ENCODE measurements at places on chromosomes 1 and 21.

DNA sequence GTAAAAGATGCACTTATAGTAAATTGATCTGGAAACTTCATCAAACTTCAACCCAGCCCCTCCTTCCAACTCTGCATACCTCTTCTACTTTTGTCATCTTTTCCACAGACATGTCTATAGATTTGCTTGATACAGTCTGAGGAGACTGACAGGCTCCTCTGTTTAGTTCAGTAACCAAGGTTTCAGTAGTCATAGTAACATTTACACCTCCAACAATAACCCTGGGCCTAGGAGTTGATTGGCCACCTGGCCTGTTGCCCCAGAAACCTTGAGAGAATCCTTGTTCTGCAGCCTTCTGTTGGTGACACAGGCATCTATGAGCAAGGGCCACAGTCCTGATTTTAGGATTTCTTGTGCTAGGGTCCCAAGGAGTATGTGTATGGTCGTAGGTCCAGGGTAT, at the start of gene CFAP141:
Gene CFAP141 (minus strand): TSS at position 138 of the 400 bp plus-strand sequence. CDS start 26 bp downstream, at position 112.
- DNase-seq: no peak

DNA sequence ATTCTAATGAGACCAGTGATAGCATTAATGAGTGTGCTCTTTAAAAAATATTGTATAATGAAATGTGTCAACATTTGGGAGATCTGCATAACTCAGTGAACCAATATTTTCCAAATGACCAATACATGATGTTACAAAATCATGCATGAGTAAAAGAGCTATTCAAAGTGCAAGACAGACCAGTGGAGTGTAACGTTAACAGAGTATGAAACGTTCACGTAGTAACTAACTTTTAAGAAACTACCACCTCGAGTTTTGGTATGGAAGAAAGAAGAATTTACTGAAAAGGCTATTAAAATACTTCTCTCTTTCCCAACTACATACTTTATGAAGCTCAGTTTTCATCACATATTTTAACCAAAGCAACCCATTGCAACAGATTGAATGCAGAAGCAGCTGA, 9.6 kb upstream of the SLC6A9 start:
- DNase-seq: peak; percentile 36

DNA sequence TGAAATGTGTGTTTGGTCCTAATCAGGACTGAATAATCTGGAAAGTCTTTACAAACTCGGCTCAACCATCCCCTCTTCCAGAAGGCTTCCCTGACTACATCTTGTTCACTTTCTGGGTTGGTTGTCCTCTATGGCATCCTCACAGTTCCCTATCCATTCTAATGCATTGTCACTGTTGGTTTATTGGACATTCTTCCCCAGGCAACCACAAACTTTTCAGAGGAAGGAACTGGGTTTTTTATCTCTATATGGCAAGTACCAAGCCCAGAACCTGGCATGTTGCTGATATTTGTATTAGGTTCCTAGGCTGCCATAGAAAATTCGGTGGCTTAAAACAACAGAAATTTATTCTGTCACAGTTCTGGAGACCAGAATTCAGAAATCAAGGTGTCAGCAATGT, 363.5 kb upstream of the ST6GALNAC5 start:
- DNase-seq: no peak

GRCh38 chr1:195714248-195714647, 894.0 kb downstream of the KCNT2 start:
- peak; percentile 78 for DNase-seq

- no peak for DNase-seq
These were observed 24.5 kb downstream of the SIM2 start for GRCh38 chr21:36723371-36723881.

DNA sequence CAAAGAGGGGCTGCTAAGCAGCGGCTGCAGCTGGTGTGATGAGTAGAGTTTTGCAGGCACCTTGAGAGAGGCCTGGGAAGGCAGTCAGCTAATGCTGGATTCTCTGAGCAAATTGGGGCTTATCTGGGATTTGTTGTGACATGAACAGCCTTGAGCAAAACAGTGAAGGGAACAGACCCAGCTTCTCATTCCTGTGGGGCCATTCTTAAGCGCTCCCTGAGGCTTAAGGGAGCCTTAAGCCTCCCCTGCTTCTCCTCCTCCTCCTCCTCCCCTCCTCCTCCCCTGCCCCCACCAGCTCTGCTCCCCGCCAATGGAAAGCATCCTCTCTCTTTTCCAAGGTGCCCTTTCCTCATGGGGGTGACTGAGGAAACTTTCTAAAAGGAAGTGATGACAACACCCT, 21.3 kb downstream of the HMGCS2 start:
- peak; percentile 65 for DNase-seq

- DNase-seq: no peak
These were observed 77.6 kb downstream of the PGBD5 start for GRCh38 chr1:230348386-230349019.

- DNase-seq: no peak
These were observed 103.2 kb upstream of the DYNLT5 start for GRCh38 chr1:66648901-66649595.

DNA sequence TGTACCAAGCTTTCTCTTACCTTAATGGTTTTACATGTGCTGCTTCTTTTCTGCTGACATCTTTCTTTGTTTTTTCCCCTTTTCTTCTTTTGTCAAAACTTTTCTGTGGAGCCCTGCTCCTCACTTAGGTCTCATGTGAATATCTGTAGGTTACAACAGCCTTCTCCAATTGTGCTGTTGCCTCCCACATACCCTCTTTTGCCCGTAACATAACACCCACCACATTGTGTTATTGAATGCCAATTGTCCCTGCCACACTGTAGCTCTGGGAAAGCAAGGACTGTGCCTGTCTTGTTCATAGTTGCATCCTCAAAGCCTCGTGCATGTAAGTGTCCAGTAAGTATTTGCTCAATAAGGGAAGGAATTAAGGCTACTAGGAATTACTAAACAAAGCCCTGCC, 46.3 kb upstream of the AKT3 start:
- DNase-seq: no peak

- no peak for DNase-seq
These were observed 85.7 kb upstream of the CD34 start for GRCh38 chr1:207996636-207997035.

- DNase-seq: peak; percentile 65
These were observed 36.6 kb upstream of the ZFP69B start for GRCh38 chr1:40413527-40414252.

DNA sequence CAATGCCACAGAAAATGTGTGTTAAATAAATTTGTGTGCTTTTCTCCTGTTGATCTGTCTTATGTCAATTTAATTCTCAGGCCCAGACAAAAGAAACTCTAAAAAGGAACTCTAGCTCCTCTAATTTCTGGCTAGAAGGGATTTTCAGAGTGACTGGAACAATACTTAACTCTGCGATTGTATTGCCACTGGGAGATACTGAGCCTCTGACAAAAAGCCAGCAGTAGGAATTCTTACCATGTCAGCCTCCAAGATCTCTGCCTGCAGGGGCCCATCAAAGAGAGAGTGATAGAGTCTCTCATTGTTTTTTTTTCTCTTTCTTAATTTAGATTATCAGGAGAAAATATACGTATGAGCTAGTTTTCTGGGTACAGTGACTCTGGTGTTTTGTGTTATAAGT, 1165.7 kb downstream of the BRINP3 start:
- no peak for DNase-seq

- peak; percentile 2 for DNase-seq
These were observed 427.4 kb upstream of the NCAM2 start for GRCh38 chr21:20570824-20571232.

GRCh38 chr1:41629141-41629540, 144.7 kb upstream of the EDN2 start:
- no peak for DNase-seq

DNA sequence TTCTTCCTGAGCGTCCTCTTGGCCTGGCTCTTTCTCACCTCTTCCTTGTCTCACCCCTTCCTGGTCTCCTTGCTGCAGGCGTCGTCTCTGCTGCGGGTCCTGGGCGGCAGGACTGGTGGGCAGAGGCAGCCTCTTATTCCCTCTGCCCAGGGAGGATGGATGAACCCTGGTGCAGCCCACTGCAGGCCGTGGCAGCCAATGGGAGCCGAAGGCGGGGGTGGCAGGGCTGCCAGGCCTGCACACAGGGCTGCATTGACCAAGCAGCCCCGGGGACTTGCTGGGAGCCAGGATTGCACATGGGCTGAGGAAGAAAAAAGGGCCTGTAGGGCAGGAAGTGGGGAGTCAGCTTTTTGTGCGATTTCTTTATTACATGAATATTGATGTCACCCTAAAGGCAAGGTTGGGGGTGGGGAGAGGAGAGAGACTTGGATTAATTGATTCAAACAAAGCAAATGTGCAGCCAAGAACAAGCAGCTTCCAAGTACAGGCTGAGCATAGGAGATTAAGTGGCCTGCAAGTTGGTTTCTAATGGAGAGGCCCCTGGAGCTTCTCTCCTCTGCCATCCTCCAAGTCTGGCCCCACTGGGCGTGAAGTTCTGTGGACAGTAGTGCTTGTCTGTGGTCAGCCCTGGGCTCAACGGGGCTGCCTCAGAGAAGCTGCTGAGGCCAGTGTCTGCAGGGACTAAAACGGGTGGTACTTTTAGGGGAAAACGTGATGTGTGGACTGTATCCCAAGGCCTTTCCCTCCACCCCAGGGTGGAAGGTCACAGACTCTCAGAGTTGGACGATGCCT, at the start of gene S100B:
Gene S100B (minus strand): TSS at position 108 of the 792 bp plus-strand sequence. CDS start 2,667 bp downstream, outside the sequence.
- DNase-seq: no peak

DNA sequence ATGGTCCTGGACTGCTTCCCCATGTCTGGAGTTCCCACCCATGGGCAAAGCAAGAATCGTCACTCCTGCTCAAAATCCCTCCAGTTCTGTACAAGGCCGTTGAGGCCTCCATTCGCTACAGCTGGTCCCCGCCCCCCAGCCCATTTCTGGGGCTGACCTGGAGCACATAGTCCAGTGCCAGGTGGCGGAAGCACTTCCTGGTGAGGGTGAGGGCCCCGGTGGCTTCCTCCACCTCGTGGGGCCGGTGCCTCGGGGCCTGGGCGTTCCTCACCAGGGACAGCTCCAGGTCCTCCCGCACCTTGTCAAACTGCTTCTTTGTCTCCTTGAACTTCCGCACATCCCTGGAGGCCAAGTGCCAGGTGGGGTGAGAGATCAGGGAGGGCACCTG, 7.4 kb downstream of the ACAP3 start:
- DNase-seq: no peak

GRCh38 chr1:214402613-214403083, 121.7 kb downstream of the SMYD2 start:
- peak; percentile 48 for DNase-seq

All from amniotic epithelial cell (primary cell).